Activated T-cell treated with anti-CD3 and anti-CD28 coated beads, Interleukin-2, amount 50 U/mL, for 1 hour (primary cell): ENCODE measurements at places on chromosomes 3 and 15.

DNA sequence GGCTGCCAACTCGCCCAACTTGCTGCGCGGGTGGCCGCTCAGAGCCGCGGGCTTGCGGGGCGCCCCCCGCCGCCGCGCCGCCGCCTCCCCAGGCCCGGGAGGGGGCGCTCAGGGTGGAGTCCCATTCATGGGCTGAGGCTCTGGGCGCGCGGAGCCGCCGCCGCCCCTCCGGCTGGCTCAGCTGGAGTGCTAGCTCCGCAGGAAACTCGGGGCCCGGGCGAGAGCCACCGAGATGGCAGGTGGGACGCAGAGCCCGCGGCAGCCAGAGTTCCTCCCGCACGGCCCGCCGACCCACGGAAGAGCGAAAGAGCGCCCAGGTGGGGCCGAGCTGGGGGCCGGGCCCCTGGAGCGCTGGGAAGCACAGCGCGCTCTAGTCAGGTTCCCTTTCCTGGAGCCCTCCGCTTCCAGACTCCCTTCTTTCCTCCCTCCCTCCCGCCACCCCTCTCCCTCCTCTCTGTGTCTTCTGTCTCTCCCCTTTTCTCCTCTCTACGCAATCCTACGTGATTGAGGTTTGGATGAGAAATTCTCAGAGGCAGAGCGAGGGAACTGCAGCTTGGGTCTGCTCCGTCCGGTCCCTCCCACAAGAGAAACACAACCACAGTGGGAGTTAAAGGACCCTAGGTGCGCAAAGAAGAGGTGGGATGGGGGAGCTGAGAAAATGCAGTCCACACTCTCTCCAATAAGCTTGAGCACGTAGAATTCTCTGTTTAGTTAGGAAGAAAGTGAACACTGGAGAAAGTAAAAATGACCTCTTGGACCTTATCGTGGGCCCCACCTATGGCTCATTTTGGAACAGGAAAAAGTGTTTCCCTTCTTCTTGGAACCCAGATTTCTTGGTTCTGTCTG, 317.3 kb downstream of the FGF12 start:
- DNase-seq = no peak

GRCh38 chr15:57873564-57874209, 167.2 kb downstream of the POLR2M start:
- DNase-seq = no peak

GRCh38 chr3:124261306-124261705, 269.4 kb upstream of the ROPN1 start:
- DNase-seq = no peak

- no peak for DNase-seq
Observed at GRCh38 chr3:346186-346585, 149.6 kb downstream of the CHL1 start.

DNA sequence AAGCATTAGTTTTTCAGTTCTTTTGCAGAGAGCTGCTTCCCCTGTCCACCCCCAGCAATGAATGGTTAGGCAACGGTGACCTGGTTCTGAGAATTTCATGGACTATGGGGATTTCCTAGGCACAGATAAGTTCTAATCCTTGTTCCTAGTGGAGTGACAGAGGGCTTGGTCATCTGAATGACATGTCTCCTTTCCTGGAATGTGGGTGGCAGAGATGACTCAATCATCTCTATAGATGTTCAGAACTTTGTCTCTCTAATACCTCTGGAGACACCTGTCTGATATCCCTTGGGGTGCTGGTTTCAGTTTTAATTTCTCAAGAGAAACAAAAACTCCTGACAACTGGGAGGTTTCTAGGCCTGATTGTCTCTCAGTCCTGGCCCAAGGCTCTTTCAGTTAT, 10.4 kb downstream of the PLA2G4E start:
- no peak for DNase-seq

- no peak for DNase-seq
Observed at GRCh38 chr3:154427685-154428285, 2.2 kb downstream of the GPR149 start.

DNA sequence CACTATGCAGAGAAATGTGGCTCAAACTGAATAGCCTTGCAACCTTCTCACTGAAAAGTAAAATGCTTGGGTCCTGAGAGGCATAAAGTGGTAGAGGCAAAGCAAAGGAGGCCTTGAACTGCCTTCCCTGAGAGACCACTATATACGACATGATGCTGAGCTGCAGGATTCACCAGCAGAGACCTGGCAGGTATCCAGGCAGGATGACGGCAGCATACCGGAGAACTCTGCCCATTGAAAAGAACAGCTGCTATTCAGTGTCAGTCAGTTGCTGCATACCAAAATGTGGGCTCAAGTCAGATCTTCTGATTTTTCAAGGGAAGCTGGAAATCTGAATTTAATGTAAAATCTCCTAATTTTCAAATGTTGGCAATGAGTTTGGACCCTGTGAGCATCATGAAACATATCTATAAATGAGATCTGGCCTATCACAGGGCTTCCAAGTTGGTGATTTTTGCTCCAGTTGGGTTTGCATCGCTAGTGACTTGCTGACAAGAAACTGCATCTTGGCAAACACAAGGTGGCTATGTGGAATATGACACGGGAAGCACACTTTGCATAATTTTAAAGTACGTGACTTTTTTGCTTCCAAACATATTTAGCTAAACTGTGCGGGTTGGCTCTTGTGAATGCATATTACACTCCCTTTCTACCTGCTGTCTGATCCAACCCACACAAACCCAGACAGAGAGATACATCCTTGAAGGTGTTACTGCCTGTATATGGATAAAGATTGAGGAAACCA, 529.0 kb downstream of the AGBL1 start:
- DNase-seq = no peak

GRCh38 chr3:149468504-149469212, 5.8 kb upstream of the TM4SF4 start:
- no peak for DNase-seq
